ENCODE measurements at places on chromosomes 13 and 19. TPM values are rescaled to one million over a fixed set of nuclear protein-coding genes. Genes with fewer than 3 reads are reported as not detected.

Gene KLK12
- total RNA-seq, result not detected

Gene HRC
- total RNA-seq, result not detected

Gene ONECUT3
- not detected for total RNA-seq

Gene ZNF100
- total RNA-seq, result 3.9 TPM

Gene DLL3
- not detected for total RNA-seq

Gene PLK5
- not detected for total RNA-seq

Gene COX7A1
- 14.1 TPM for total RNA-seq

Gene CEACAM16
- total RNA-seq, result 1.0 TPM

Gene HIPK4
- total RNA-seq, result 0.09 TPM

Gene CACNA1A
- total RNA-seq, result 3.7 TPM

Gene LPAR6
- 12.1 TPM for total RNA-seq

Gene ADAMTS10
- 6.7 TPM for total RNA-seq

Gene SLC25A41
- 0.12 TPM for total RNA-seq

Gene FGF9
- 0.16 TPM for total RNA-seq

Gene CACNG7
- total RNA-seq, result not detected

Gene DAND5
- not detected for total RNA-seq

Gene HAUS8
- 2.0 TPM for total RNA-seq

Gene CEACAM6
- total RNA-seq, result 9.0 TPM

Gene SIGLEC10
- total RNA-seq, result 2.8 TPM

Gene BST2
- 27.5 TPM for total RNA-seq

Gene ZNF222
- total RNA-seq, result 1.7 TPM

Gene SYNGR4
- total RNA-seq, result not detected

Gene RGL3
- total RNA-seq, result 32.1 TPM

Gene ZNF441
- 3.3 TPM for total RNA-seq

Gene ZNF555
- total RNA-seq, result 3.6 TPM

Gene ZFP14
- 1.7 TPM for total RNA-seq

Gene EDNRB
- 5.1 TPM for total RNA-seq

Gene PLPP2
- 44.0 TPM for total RNA-seq

Gene CYP2A6
- not detected for total RNA-seq

Gene PSG3
- total RNA-seq, result not detected

Gene SHISA2
- total RNA-seq, result 0.59 TPM

Gene CD22
- 2.1 TPM for total RNA-seq

Gene ELANE
- not detected for total RNA-seq

Gene CAMSAP3
- 22.5 TPM for total RNA-seq

Gene LRRC63
- not detected for total RNA-seq

Gene SBK2
- total RNA-seq, result not detected

Gene TMEM190
- total RNA-seq, result not detected

Gene MAP3K10
- 6.6 TPM for total RNA-seq

Gene GZMM
- 0.37 TPM for total RNA-seq

Gene CEACAM3
- total RNA-seq, result not detected

Gene MEF2B
- total RNA-seq, result 1.1 TPM

Gene VSTM2B
- total RNA-seq, result not detected

Gene CABP5
- not detected for total RNA-seq

Gene IGFL2
- total RNA-seq, result not detected

Gene SIGLEC9
- total RNA-seq, result 1.7 TPM

Gene SMAD9
- 1.6 TPM for total RNA-seq

Gene ZNF14
- 4.5 TPM for total RNA-seq

Gene SH2D3A
- 13.8 TPM for total RNA-seq

Gene PRR20C
- total RNA-seq, result not detected

Gene RINL
- 10.5 TPM for total RNA-seq

Gene ZNF93
- 3.4 TPM for total RNA-seq

Gene TSHZ3
- 0.88 TPM for total RNA-seq

Gene IRGC
- total RNA-seq, result not detected

Gene TYROBP
- 6.1 TPM for total RNA-seq

Gene SIX5
- total RNA-seq, result 38.2 TPM

Gene GIPC3
- total RNA-seq, result 0.31 TPM

Gene PEG3
- 2.7 TPM for total RNA-seq

Gene ADPRHL1
- total RNA-seq, result 3.5 TPM
